ENCODE measurements at places on chromosomes 7 and 10.

DNA sequence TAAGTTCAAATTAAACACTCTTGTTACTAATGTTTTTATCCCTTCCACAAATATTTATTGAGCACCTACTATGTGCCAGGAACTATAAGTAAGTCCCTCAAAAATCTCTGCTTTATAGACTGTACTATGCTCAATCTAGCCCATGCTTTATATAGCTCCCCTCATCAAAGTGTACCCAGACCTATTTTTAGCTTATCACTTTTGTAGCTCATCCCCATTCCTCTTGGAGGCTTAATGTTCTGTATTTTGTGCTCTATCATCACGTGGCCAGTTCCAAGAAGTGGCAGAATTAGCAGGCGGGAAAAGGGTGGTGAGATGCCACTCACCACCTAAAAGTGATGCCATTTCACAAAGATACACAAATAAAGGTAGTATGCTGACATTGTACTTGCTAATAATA is 138.1 kb upstream of the BET1 start:
- DNase-seq = no peak

GRCh38 chr10:103841519-103841918 is 13.9 kb downstream of the SH3PXD2A start:
- DNase-seq = no peak

DNA sequence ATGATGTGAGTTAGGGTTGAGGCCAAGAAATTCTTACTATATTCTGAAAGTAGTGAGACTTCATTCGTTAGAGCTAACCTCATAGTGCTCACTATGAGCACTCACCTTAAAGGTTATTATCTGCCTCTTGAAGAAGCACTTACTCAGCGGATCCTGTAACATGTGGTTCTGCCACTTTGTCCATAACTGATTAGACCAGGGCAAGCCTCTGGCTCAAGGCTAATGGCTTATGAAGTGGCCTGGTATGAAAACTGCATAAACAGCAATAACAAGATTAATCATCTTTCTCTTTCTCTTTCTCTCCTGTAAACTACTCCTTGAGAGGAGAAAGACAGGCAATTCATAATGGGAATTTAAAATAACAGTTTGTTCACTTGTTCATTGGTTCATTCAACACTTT is 82.8 kb downstream of the MAPK8 start:
- DNase-seq = no peak

- no peak for DNase-seq
These were observed 61.8 kb upstream of the C10orf90 start for GRCh38 chr10:126732308-126732707.

DNA sequence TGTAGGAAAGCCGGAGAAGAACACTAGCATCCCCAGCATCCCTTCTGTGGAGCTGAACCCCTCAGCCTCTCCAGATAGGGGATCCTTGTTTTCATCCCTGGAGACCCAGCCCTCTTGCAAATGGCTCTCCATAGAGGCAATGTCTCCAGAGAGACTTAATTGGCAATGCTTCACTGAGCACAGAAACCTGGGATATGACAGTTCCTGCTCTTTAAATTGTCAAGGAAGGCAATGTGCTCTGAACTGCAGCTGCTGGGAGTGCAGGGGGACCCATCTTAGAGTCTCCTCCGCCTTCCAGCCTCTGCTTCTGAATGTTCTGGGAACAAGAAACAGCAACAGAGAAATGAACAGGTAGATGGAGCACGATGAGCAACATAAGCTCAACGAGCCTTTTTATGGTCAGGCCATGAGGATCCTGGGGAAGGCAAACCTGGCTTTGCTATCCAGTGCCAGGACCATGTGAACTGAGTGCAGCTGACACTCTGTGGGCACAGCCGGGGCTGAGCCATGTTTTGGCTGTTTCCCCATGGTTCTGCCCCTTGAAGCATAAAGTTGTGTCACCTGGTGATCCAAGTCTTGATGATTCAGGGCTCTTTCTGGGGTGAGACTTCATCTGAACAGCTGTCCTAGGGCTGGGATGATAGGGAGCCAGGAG is 481.0 kb downstream of the PLXNA4 start:
- no peak for DNase-seq

- no peak for DNase-seq
These were observed 466.1 kb downstream of the PARD3 start for GRCh38 chr10:34348917-34349485.

- no peak for DNase-seq
These were observed 74.1 kb downstream of the ADARB2 start for GRCh38 chr10:1663226-1663625.

GRCh38 chr10:118629211-118629610 is 33.8 kb upstream of the PRLHR start:
- no peak for DNase-seq

Measured in activated gamma-delta T cell treated with Interleukin-2 at 50 U/mL for 16 hours (primary cell).